Activated CD4-positive, alpha-beta T cell treated with anti-CD3 and anti-CD28 coated beads, Interleukin-2, amount 10 ng/mL, durations not matched to agents 24 days and 14 days (primary cell): ENCODE measurements at places on chromosomes 5 and 9.

DNA sequence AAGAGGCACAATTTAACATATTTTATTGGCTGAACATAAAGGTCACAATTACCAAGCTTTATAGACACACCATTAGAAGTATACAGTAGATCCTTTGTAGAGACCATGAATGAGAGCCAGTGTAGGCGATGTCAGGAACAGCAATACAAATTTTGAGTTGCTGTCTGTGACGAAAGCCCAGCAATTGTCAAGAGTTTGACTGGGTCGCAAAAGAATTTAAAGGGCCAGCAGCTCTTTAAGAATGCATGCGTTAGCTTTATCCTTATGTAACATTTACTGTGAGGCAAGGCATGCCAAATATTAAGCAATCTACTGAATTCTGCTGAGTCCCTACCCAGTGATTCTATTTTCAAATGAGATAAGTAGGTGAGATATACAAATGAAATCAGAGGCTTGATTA, 236.9 kb downstream of the ARRDC3 start:
- no peak for DNase-seq

DNA sequence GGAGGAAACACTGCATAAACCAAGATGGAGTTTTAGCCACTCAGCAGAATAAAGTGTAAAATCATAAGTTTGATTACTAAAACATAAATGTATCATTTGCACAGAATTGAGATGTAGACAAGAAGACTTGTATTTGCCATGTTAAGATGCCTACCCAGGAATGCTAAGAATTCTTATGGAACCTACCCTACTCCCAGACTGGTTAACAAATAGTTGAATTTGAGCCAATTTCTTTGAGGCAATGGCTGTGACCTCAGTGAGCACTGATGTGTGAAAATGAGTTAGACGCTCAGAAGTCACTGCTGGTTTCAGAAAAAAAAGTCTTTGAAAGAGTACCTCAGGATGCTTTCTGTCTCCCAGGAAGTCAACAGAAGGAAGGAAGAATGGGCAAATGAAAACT, 95.6 kb downstream of the ESM1 start:
- no peak for DNase-seq

GRCh38 chr5:40991168-40991980, 79.8 kb downstream of the MROH2B start:
- no peak for DNase-seq

- DNase-seq: no peak
These were observed at the start of gene RNF38 for GRCh38 chr9:36399980-36400331. Gene RNF38, minus strand, starts transcription at chr9:36400269. Its CDS starts 161 bp downstream, at chr9:36400108.

DNA sequence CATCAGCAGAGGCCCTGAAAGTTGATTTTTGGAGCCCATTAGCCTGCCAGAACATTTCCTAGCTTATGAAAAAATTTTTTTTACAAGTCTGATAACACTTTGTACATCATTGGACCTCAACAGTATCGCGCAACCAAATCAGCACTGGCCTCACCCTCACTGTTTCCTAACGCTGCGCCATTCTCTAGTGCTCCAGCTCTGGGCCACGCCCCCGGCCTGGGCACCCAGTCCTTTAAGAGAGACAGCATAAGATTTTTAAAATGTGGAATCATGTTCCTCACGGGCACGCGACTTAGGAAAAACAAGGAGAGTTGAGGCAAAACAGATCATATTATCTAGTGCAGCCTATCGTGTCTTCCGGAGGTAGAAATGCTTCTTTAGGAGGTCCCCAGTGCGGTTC, 114.5 kb downstream of the BOD1 start:
- no peak for DNase-seq

- DNase-seq: no peak
These were observed 378.1 kb downstream of the TMEM38B start for GRCh38 chr9:106072421-106072820.

DNA sequence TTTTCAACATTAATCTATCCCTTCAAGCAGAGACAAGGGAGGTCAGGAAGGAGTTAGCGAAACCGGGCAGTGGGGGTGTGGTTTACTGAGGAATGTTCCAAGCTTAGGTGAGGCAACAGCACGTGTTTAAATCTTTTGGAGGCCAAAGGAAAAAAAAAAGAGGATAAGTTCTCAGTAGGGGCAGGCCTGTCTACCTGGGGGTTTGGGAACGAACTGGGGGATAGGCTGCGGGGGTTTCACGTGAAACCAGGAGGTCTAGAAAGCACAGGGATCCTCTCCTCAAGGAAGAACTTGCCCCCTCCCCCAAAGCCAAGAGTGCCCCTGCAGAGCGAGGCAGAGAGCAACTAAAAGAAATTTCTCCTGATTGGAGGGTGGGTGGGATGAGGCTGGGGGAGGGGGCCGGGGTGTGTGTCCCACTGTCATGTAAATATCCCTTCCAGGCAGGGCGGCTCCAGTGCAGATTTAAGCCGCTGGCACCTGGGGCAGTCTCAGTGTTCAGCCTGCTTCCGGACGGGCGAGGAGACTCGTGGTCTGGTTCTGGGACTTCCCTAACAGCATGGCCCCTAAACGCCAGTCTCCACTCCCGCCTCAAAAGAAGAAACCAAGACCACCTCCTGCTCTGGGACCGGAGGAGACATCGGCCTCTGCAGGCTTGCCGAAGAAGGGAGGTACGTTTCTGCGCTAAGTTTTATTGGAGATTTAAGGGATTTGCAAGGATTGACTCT, 5.5 kb upstream of the SET start:
- peak; percentile 80 for DNase-seq

DNA sequence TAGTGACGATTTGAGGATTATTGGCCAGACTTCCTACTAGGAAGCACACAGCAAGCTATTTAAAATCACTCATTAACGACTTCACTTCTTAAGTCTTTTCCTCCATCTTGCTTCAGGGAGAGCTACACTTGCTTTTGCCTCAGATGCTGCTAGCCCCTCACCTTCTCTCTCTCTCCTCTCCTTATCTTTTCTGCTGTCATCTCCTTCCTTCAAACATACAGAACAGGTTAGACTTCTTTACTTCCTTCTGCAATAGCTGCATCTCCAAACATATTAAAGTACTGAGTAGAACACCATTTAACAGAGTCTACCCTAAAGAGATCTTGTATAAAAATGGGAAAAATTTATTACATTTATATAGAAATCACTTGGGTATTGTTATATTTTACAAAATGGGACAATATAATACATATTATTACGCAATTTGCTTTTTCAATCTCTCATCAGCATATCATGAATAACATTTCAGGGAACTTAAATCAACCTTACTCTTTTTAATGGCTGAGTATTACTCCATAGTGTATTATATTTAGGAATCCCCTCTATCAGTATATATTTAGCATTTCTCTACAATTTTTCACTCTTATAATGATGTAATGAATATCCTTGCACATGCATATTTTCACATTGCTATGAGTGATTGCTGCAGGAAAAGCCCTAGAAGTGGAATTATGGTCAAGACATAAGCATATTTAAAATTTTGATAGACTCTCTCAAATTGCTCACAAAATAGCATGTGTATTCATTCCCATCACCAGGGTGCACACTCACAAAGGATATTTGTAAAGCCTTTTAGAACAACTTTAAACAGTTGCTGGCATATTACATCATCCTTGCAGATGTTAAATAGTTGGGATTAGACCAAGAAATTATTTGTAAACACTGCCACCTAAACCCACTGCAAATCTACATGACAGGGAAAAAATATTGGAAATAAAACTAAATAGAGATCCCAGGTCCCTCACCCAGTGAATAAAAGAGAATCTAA, 164.5 kb upstream of the NFIB start:
- DNase-seq: no peak

GRCh38 chr5:143606043-143606752, 202.7 kb upstream of the NR3C1 start:
- peak; percentile 68 for DNase-seq

DNA sequence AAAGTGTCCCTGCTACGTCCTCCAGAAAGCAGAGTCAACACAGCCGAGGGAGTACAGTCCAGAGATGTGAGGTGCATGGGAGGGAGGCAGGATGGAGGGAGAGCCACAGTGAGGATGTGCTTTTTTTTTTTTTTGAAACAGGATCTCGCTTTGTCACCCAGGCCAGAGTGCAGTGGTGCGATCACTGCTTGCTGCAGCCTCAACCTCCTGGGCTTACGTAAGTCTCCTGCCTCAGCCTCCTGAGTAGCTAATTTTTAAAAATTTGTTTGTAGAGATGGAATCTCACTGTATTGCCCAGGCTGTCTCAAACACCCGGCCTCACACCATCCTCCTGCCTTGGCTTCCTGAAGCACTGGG, 33.2 kb upstream of the ALDH1B1 start:
- DNase-seq: no peak

- no peak for DNase-seq
These were observed 115.2 kb downstream of the CWC27 start for GRCh38 chr5:64883912-64884311.

GRCh38 chr5:141516672-141517025, 27.8 kb downstream of the PCDHGC5 start:
- DNase-seq: no peak

GRCh38 chr5:75320371-75320770, 16.6 kb upstream of the HMGCR start:
- DNase-seq: peak; percentile 44

GRCh38 chr5:172988276-172988675, 4.7 kb downstream of the ATP6V0E1 start:
- DNase-seq: no peak
